ENCODE measurements at places on chromosomes 4 and X. TPM values are rescaled to one million over a fixed set of nuclear protein-coding genes. Genes with fewer than 3 reads are reported as not detected.

DNA sequence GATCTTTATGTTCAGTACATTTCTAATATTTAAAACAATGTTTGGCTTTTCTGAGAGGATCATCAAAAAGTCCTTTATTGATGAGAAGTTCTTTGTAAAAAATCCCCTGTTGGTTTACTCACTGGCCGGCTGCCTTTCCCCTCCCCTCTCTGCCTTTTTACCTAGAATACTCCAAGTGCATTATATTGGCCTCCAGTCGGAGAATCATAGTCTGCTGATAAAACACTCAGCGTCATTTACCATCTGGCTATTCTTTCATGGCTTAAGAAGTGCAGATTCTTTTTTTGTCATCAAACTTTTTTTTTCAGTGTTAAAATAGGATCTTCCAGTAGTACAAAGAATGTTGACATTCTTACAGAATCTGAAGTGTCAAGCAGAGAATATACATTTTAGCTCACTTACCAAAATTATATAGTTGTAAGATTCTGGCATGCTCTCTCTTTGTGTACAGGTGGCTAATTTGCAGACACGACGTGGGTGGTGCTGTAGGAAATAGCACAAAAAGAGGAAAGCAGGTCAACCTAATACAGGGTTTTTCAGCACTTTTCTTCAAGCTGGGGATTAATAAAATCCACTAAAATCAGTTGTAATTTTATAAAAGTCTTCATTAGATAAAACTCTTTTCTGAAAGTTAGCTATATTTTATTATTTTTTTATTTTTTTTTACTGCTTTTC is 731.8 kb downstream of the KCTD8 start:
- no peaks in the 10 kb centered on the region for H3K27me3 ChIP-seq
- H3K4me1 ChIP-seq = no peaks in the 10 kb centered on the region

DNA sequence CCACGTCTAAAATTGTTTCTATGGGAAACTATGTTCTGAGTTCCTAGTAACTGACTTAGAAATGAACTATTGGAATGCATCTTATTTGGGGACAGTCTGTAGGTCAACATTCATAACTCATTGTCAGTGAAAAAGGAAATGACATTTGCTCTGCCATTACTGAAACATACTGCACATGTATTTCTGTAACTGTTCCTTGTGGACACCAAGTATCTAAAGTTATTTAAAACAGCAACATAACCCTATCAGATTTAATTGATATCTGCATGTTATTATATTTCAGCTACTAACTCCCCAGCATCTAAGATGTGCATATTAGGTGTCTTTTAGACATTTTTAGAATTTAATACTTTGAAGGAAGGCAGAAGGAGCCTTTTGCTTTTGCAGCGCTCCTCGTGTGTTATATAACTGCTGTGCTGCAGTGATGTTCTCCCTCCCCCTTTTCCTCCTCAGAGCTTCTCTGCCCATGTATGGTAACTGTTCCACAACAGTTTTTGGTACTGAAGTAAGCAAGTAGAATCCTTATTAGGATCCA is 37.2 kb upstream of the TMEM131L start:
- DNase-seq = no peak
- no peak overlapping the region for H3K27ac ChIP-seq
- H3K27me3 ChIP-seq = no peaks in the 10 kb centered on the region
- H3K36me3 ChIP-seq = no peaks in the 10 kb centered on the region

- H3K27ac ChIP-seq = no peak overlapping the region
- H3K4me3 ChIP-seq = no peak overlapping the region
- no peaks in the 10 kb centered on the region for H3K27me3 ChIP-seq
- no peak for DNase-seq
Measured at GRCh38 chrX:23726191-23726590, 16.9 kb downstream of the ACOT9 start.

NEUROG2 gene
- total RNA-seq = not detected

ZNF630 gene
- total RNA-seq = 2.2 TPM

- H3K36me3 ChIP-seq = no peaks in the 10 kb centered on the region
- H3K4me3 ChIP-seq = peak overlapping the region; percentile 33
- H3K4me1 ChIP-seq = peaks cover 19% of the 10 kb centered on the region
- no peak for DNase-seq
- H3K27ac ChIP-seq = no peak overlapping the region
Measured at GRCh38 chrX:40009462-40009851, 88.3 kb downstream of the BCOR start.

- no peaks in the 10 kb centered on the region for H3K4me1 ChIP-seq
- H3K27me3 ChIP-seq = no peaks in the 10 kb centered on the region
- H3K4me3 ChIP-seq = no peak overlapping the region
- no peaks in the 10 kb centered on the region for H3K36me3 ChIP-seq
Measured at GRCh38 chr4:65651751-65652150, 18.5 kb downstream of the EPHA5 start.

GRCh38 chr4:122819708-122820449 is 6.8 kb upstream of the FGF2 start:
- DNase-seq = no peak
- H3K27me3 ChIP-seq = no peaks in the 10 kb centered on the region
- H3K4me1 ChIP-seq = no peaks in the 10 kb centered on the region
- H3K27ac ChIP-seq = no peak overlapping the region
- no peak overlapping the region for H3K4me3 ChIP-seq

DNA sequence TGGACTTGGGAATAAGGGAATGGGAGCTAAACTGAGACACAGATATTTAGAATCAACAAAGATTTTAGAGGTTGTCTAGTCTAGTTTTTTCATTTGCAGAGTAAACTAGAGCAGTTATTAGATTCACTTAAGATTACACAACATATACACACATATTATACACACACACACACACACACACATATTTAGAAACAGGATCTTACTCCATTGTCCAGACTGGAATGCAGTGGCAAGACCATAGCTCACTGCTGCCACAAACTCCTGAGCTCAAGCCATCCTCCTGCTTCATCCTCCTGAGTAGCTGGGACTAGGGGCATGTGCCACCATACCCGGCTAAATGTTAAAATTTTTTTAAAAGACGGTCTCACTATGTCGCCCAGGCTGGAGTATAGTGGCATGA is 127.8 kb downstream of the TSPAN5 start:
- no peaks in the 10 kb centered on the region for H3K36me3 ChIP-seq
- no peak overlapping the region for H3K4me3 ChIP-seq
- no peaks in the 10 kb centered on the region for H3K4me1 ChIP-seq
- no peak overlapping the region for H3K27ac ChIP-seq
- DNase-seq = no peak
- H3K27me3 ChIP-seq = no peaks in the 10 kb centered on the region

DNA sequence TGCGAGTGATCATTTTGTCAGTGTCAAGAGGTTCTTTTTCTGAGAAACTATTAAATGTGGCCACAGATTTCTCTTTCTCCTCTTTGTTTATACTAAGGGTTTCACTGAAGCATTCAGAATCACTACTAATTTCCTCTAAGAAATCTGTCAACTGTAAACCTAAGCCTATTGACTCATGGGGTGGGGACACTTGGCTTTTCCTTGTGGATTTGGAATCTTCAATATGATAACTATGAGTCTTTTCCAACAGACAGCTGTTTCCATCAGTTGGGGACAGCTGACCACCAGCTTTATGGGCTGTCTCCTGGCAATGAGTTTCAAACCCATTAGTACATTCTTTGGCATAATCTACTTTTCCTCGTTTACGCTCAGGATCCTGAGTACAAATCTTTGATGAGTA is 13.8 kb downstream of the PGRMC1 start:
- H3K4me1 ChIP-seq = no peaks in the 10 kb centered on the region
- H3K27me3 ChIP-seq = no peaks in the 10 kb centered on the region
- DNase-seq = no peak
- peaks cover 5% of the 10 kb centered on the region for H3K36me3 ChIP-seq
- H3K27ac ChIP-seq = no peak overlapping the region

GRCh38 chr4:120855307-120856001 is 67.1 kb downstream of the PRDM5 start:
- H3K27ac ChIP-seq = no peak overlapping the region
- no peaks in the 10 kb centered on the region for H3K36me3 ChIP-seq
- no peak for DNase-seq
- H3K4me3 ChIP-seq = no peak overlapping the region

DNA sequence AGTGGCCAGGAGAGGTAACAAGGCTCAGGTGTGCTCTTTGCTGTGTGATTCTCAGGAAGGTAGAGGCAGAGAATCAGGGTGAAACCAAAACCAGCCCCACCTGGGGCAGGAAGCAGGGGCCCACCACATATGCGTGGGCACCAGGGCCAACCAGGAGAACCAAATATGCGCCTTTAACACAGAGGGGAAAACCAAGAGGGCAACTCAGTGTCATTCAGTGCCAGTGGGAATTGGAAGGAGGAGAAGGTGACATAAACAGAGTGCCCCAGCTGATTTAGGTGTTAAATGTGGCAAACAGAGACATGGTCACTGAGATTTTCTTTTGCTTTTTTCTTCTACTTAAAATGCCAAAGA is 106.8 kb upstream of the MAMLD1 start:
- no peak overlapping the region for H3K4me3 ChIP-seq
- no peaks in the 10 kb centered on the region for H3K4me1 ChIP-seq
- H3K27ac ChIP-seq = no peak overlapping the region
- DNase-seq = no peak

KLHL4 gene
- total RNA-seq = 16.9 TPM

DNA sequence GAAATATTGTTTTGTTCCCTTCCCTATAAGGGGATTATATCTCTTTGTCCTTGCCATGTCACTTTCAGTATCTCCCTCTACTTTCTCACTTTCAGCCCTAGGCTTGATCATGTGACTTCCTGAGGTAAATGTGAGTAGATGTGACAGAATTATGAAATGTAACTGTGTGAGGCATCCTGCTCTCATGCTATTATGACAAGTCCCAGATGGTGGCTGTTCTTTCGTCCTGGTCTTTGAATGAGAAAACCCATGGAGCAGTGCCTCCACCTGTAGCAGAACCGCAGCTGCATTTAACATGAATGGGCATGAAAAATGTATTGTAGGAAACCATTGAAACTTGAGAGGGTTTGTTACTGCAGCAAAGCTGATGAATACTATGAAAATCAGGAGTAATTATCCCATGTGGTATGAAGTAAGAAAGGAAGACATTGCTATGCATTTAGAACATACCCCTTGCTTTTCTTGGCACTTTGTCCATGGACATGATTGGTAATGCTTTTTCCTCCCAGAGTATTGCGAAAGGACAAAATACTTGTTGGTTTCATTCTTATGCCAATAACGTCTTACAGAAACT is 202.2 kb upstream of the GPRIN3 start:
- no peak for DNase-seq
- H3K36me3 ChIP-seq = no peaks in the 10 kb centered on the region
- H3K27me3 ChIP-seq = no peaks in the 10 kb centered on the region
- peaks cover 6% of the 10 kb centered on the region for H3K4me1 ChIP-seq
- H3K4me3 ChIP-seq = no peak overlapping the region

PNCK gene
- total RNA-seq = 4.3 TPM

DNA sequence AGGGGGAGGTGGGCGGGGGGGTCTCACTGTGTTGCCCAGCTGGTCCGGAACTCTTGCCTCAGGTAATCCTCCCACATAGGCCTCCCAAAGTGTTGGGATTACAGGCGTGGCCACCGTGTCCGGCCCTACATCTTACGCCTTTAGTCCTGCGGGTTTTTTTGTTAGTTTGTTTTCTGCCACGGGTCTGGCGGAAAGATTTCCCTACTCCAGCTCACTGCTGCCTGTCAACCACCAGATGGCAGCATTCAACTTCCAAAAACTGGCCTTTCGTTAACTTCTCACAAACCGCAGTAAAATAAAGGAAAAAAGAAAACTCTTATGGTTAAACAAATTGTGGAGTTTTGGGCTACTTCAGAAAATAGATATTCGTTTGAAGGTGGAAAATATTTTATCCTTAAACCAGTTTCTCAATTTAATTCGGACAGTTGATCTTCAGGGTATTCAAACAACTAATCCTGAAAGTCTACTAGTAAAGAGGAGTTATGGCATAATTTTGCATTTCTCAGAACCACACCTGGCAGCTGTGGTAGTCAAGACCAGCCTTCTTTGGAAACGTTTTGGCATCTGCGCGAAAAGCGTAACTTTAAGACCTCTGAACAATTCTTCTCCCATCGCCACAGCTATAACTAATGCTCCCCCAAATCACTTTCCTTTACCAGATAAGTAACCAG is 41.1 kb downstream of the LUZP4 start:
- H3K36me3 ChIP-seq = no peaks in the 10 kb centered on the region
- H3K4me1 ChIP-seq = no peaks in the 10 kb centered on the region
- no peaks in the 10 kb centered on the region for H3K27me3 ChIP-seq
- H3K27ac ChIP-seq = no peak overlapping the region
- no peak overlapping the region for H3K4me3 ChIP-seq
- DNase-seq = no peak

PDZD4 gene
- 169 TPM for total RNA-seq

DNA sequence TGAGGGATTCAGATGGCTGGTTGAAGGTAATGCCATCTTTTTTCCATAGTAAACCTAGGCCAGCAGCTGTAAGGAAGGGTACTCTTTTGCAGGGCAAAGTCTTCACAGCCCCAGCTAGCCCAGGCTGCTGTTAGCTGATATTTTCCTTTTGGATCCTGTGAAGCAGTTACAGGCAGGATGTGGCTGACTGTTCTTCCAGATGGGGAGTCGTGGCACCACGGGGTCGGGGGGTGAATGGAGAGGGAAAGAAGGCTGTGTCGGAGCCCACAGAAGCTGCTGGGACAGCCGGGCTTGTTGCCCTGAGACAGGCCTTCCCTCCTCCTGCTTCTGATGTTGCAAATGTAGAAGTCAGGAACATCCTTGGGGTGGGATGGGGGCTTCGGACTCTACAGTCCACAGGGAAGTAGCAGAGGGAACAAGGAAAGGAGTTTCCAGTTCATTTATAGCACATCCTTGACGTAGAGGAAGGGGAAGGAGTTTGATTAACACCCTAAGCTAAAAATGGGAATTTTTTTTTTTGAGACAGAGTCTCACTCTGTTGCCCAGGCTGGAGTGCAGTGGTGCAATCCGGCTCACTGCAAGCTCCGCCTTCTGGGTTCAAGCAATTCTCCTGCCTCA is 64.6 kb upstream of the TMEM150C start:
- no peaks in the 10 kb centered on the region for H3K27me3 ChIP-seq
- no peak for DNase-seq
- no peaks in the 10 kb centered on the region for H3K4me1 ChIP-seq
- H3K36me3 ChIP-seq = no peaks in the 10 kb centered on the region

DNA sequence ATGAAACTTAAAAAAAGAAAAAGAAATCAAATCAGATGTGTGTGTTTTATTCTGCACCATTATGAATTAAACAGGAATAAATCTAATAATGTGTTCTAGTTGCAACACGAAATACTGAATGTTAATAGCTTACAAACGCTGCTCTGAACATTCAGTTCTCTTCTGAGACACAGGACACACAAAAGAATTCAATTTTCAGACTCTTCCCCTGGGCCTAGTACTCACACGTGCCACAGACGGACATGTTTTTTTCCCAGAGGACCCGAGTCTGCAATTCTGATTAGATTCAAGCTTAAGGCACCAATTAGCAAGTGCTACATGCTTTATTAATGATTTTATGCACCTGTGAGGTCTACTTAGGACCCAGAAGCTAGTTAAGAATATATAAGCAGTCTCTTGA is 20.5 kb downstream of the C4orf54 start:
- no peak overlapping the region for H3K27ac ChIP-seq
- H3K4me3 ChIP-seq = no peak overlapping the region
- no peaks in the 10 kb centered on the region for H3K36me3 ChIP-seq
- no peaks in the 10 kb centered on the region for H3K27me3 ChIP-seq
- DNase-seq = no peak
- no peaks in the 10 kb centered on the region for H3K4me1 ChIP-seq

SOX3 gene
- total RNA-seq = 38.9 TPM

GRCh38 chr4:124111922-124112321 is 600.6 kb downstream of the ANKRD50 start:
- H3K4me1 ChIP-seq = no peaks in the 10 kb centered on the region
- no peaks in the 10 kb centered on the region for H3K36me3 ChIP-seq
- no peak overlapping the region for H3K27ac ChIP-seq

LUZP4 gene
- 0.17 TPM for total RNA-seq

CORIN gene
- 0.17 TPM for total RNA-seq

Measured in H1 (cell line).